ELR (cell line): ENCODE measurements at places on chromosomes 7 and 10.

- DNase-seq = no peak
Observed at GRCh38 chr10:1782841-1783240, 45.5 kb upstream of the ADARB2 start.

- DNase-seq = no peak
Observed at GRCh38 chr7:92044940-92045339, 89.3 kb downstream of the CYP51A1 start.

DNA sequence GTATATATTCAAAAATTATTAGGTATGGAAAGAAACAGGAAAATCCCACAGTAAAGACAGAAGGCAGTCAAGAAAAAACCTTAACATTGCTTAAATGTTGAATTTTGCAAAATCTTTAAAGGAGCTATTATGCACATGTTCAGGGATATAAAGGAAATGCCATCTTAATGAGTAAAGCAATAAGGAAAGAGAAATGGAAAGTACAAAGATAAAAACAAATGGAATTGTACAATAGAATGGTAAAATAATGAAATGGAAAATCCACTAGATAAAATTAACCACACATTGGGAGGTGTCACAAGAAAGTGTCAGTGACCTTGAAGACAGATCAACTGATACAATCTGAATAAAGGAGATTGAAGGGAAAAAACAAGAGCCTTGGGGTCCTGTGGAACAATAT, 82.0 kb downstream of the KIF20B start:
- DNase-seq = peak; percentile 25

GRCh38 chr7:15367897-15368296, 193.9 kb downstream of the AGMO start:
- no peak for DNase-seq

GRCh38 chr10:84179059-84179710, 5.6 kb downstream of the GPR15LG start:
- peak; percentile 57 for DNase-seq

GRCh38 chr10:109911903-109912302, 11.4 kb downstream of the XPNPEP1 start:
- no peak for DNase-seq

- DNase-seq = peak; percentile 77
Observed at GRCh38 chr7:47335557-47336471, 246.1 kb downstream of the TNS3 start.

DNA sequence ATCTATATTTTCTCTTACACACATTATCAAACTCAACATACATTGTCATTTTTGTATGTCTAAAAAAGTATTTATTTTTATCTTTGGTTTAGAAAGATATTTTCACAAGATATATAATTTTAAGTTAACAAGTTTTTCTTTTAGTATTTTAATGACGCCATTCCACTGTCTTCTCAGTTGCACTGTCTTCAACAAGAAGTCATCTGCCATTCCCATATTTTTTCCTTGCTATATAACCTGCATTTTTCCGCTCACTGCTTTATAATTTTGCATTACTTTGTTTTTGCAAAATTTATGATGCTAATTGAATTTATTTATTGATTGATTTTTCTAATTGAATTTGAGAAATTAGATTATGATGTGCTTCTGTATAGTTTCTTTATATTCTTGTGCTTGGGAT, 357.8 kb upstream of the RNF32 start:
- no peak for DNase-seq

- DNase-seq = no peak
Observed at GRCh38 chr7:127678337-127678736, 26.3 kb downstream of the SND1 start.

DNA sequence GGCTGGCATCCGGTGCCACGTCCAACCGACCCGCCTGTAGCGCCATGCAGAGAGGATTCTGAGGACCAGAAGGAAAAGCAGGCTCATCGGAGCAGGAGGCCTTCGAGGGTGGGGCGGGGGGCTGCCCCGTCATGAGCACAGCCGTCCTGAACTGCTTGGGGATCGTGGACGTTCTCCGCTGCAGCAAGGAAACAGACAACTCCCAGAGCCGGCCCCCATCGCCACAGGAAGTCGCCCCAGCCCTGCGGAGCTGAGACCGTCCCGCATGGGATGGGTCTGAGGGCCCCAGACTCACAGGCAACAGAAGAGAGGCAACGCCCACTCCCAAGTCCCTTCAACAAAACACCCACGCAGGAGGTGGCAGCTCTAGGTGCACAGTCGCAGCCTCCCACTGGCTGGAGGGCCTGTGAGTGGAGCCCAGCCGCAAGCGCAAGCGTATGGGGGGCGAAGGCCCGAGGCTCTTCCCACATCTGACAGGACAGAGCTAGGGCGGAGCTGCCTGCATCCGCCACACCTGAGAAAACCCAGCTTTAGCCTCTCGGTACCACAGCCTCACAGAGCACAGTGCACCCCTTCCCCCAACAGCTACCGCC, 64.7 kb upstream of the TNRC18 start:
- DNase-seq = no peak

DNA sequence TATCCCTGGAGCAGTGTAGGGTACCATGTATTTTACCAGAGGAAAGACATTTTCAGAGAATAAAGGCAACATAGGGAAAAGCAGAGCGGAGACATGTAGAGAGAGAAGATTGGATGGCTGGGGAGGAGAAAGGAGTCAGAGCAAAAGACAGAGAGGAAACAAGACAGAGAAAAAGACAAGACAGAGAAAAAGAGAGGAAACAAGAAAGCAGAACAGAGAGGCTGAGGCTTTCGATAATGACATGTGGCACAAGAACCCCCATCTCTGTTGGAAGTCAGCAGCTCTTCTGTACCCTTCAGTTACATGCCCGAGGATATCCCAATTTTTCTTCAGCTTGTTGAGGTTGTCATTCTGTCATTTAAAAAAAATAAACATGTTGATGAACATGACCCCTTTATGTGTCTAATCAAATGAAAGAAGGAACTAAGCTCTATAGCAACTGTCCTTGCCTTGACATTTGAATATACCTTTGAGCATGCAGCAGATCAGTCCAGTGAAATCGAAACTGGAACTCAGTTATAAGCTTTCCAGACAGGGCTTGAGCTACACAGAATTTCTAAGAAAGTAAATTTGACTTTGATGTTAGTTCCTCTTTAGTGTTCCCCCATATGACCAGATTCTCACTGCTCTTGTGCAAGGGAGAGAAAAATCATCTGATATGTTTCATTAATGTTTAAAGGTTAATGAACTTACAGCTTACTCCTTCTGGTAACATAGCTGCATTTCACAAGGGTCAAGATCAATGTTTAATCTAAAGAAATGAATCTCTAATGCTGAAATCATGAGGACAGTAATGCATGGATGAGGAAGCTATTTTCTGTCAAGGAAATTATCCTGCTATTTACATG, 75.1 kb upstream of the SP4 start:
- DNase-seq = peak; percentile 3

- no peak for DNase-seq
Observed at GRCh38 chr10:114239117-114239993, at the start of gene VWA2. Gene VWA2, plus strand, starts transcription at chr10:114239254. Its CDS starts 9,460 bp downstream, at chr10:114248714.

- peak; percentile 84 for DNase-seq
Observed at GRCh38 chr10:74011770-74012169, 13.9 kb downstream of the VCL start.

- DNase-seq = no peak
Observed at GRCh38 chr7:149870701-149871483, 2.9 kb upstream of the ATP6V0E2 start.

GRCh38 chr7:111736552-111736874, 174.2 kb upstream of the IMMP2L start:
- peak; percentile 29 for DNase-seq

DNA sequence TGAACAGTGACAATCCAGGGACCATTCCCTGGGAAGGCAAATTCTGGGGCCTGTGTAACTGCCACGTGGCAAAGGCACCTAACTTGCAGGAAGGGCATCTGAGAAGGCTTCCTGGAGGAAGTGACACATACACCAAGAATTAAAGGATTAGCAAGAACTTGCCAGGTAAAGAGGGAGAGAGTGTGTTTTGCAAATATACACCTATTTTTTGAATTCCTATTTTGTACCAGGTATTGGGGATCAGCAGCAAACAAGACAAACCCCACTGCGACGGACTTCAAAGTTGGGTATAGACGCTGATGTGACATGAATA, 206.5 kb upstream of the ZMIZ1 start:
- no peak for DNase-seq

DNA sequence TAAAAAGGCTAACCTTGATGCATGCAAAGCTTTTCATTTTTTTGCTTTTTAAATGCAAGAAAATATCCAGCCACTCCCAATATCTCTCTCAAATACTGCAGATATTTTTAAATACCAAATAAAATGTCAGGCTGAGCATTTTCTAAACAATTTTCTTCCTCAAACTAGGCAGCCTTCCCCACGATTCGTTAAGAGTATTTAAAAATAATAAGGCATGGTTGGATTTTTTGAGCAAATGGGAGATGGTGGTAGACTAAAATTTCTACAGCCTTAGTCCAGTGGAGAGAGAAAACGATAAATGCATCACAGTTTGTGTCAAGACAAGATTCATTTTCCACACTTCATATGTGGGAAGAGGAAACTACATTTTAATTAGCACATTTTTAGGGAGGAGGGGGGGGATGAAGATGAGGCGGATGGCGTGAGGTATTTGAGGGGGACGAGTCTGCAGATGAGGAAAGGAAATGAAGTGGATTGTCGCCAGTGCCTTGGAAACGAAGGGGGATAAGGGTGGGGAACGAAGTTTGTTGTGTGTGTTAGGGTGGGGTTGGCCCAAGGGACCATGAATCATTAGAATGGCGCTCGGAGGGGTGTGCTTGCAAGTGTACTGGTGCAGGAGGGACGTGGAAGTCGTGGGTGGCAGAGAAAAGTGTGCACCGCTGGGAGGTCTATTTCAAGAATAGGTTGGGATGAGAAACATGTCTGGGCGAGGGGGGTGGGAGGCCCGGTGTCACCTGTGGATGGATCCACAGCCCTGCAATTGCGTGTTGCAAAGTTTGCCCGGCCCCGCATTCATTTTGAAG, 1.2 kb upstream of the ADD3 start:
- DNase-seq = peak; percentile 79

GRCh38 chr7:25732766-25733217, 419.2 kb upstream of the NFE2L3 start:
- no peak for DNase-seq

DNA sequence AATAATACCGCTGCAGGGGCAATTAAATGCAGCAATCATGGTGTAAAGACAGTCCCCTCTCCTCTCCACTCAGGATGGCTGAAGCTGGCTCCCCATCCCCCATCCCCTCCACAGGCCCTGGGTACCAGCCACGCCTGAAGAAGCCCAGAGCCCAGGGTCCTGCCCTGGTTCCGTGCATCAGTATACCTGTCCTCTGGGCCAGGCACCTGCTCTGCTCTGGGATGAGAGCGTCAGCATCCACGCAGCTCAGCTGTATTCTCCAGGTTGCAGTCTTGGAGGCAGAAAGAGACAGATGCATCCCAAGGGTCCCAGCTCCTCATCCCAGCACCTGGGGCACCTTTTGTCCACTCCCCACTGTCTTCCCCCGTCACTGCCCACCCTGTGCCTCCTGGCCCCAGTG, 233.8 kb downstream of the TCERG1L start:
- no peak for DNase-seq
